Stimulated activated CD8-positive, alpha-beta memory T cell treated with anti-CD3 and anti-CD28 coated beads, Interleukin-2, amount 100 ng/mL, for 48 hours (primary cell): ENCODE measurements at places on chromosomes 1 and 21.

- DNase-seq = no peak
Measured at GRCh38 chr1:53992085-53992874, 25.7 kb downstream of the LDLRAD1 start.

- DNase-seq = no peak
Measured at GRCh38 chr1:240287722-240288121, 196.0 kb downstream of the FMN2 start.

DNA sequence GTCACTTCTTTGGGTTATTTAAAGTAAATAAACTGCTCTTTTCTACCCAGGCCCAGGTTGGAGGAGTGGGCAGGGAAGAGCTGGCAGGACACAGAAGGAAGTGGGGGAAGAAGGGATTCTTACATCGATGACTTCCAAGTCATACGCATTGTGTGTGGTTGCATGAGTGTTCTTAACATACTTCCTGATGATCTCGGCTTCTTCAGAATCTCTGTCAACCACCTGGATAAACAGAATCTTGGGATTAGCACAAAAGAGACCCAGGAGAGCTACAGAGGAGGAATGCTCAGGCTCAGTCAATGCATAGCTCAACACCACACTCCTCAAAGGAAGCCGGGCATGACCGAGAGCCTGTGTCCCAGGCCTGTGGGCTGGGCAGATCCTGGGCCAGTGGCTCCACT lies 42.1 kb downstream of the PARP1 start:
- DNase-seq = no peak

- no peak for DNase-seq
Measured at GRCh38 chr1:220575718-220576497, 48.0 kb downstream of the MARK1 start.

- no peak for DNase-seq
Measured at GRCh38 chr1:223211323-223211985, 68.4 kb upstream of the TLR5 start.

DNA sequence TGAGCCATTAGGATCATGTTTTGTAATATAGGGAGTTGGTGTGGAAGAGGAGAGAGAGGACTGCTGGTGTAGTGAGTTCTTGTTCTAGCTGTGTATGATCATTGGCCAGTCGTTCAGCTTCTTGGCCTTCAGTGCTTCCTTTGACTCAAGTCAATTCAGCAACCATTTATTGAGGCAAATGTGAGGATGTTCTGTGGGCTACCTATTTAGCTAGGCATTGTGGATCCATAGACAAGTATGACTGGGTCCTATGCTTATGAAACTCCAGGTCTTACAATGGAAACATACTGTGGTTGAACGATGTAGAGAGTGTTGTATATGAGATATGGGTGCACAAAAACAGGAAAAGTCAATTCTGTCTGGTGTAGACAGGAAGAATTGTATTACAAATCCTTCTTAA lies 41.7 kb downstream of the NFIA start:
- no peak for DNase-seq
